Camera-type eye (tissue), 1 donor: ENCODE measurements at places on chromosomes 16 and 17. TPM values are rescaled to one million over a fixed set of nuclear protein-coding genes. Genes with fewer than 3 reads are reported as not detected.

The GH1 gene
- total RNA-seq, result not detected

The STX1B gene
- 9.1 TPM for total RNA-seq

The ZFPM1 gene
- total RNA-seq, result 4.9 TPM

The ACE gene
- total RNA-seq, result 20.3 TPM

The BAIAP3 gene
- total RNA-seq, result 9.3 TPM

The MIEN1 gene
- total RNA-seq, result 14.2 TPM

The HS3ST3B1 gene
- total RNA-seq, result 52.8 TPM

The MEIOB gene
- total RNA-seq, result 0.60 TPM

The CCL17 gene
- total RNA-seq, result not detected

The CD68 gene
- total RNA-seq, result 5.9 TPM

The SLC16A11 gene
- 0.44 TPM for total RNA-seq

The CDH1 gene
- total RNA-seq, result 15.0 TPM

The C16orf82 gene
- total RNA-seq, result 0.22 TPM

The ATP6V0C gene
- 45.1 TPM for total RNA-seq

The CHST4 gene
- total RNA-seq, result 0.44 TPM

The KCNJ16 gene
- total RNA-seq, result 0.66 TPM

The ERBB2 gene
- total RNA-seq, result 62.2 TPM

The TBC1D3C gene
- not detected for total RNA-seq

The NACA2 gene
- not detected for total RNA-seq

The TMEM220 gene
- total RNA-seq, result 6.9 TPM

The TIGD7 gene
- total RNA-seq, result 26.5 TPM

The MTMR4 gene
- 92.3 TPM for total RNA-seq

The ELMO3 gene
- total RNA-seq, result 1.4 TPM

The CASKIN1 gene
- 7.3 TPM for total RNA-seq

The IRX3 gene
- 6.7 TPM for total RNA-seq

The ABAT gene
- total RNA-seq, result 42.9 TPM

The GCGR gene
- total RNA-seq, result 0.27 TPM

The NPEPPS gene
- 247 TPM for total RNA-seq

The DOC2A gene
- 2.7 TPM for total RNA-seq

The FBXW10 gene
- 0.38 TPM for total RNA-seq

The C17orf78 gene
- not detected for total RNA-seq

The MYH8 gene
- 63.4 TPM for total RNA-seq

The RDM1 gene
- 0.99 TPM for total RNA-seq

The SULT1A4 gene
- total RNA-seq, result 6.9 TPM

The ACSM2B gene
- not detected for total RNA-seq

The BLTP2 gene
- total RNA-seq, result 100 TPM
